ENCODE measurements at places on chromosomes 11 and 22. TPM values are rescaled to one million over a fixed set of nuclear protein-coding genes. Genes with fewer than 3 reads are reported as not detected.

Gene BCO2
- 7.2 TPM for total RNA-seq

Gene MIOX
- not detected for total RNA-seq

GRCh38 chr22:50002791-50003190, 9.8 kb downstream of the IL17REL start:
- no peak for DNase-seq

DNA sequence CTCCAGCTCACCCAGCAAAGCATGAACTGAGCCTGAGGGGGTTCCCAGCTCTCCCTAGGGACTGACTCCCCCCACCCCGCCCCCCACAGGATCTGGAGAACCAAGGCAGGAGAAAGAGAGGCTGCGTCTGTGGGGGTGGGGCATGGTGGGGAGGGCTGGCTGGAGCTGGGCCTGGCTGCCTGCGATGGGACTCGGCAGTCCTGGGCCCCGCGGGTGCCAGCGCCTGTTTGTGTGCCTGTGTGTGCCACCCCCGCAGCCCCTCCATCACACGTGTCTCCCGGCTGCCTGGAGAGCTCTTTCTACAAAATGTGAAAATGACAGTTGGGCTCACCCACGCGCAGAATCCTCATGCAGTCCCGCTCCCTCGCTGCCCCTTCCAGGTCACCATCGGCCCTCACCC, 46.8 kb downstream of the CACNA1I start:
- DNase-seq: no peak

GRCh38 chr11:82996966-82997606, 74.6 kb downstream of the RAB30 start:
- DNase-seq: no peak

All from thoracic aorta (tissue), 2 donors.